ENCODE measurements at places on chromosomes 2 and 18.

GRCh38 chr18:47250391-47251046 lies 941 bp downstream of the SKOR2 start:
- H3K4me1 ChIP-seq, result peaks cover 2% of the 10 kb centered on the region
- H3K27ac ChIP-seq, result peak overlapping the region; percentile 50
- no peak overlapping the region for H3K4me3 ChIP-seq
- DNase-seq, result no peak
- H3K36me3 ChIP-seq, result peaks cover 12% of the 10 kb centered on the region

DNA sequence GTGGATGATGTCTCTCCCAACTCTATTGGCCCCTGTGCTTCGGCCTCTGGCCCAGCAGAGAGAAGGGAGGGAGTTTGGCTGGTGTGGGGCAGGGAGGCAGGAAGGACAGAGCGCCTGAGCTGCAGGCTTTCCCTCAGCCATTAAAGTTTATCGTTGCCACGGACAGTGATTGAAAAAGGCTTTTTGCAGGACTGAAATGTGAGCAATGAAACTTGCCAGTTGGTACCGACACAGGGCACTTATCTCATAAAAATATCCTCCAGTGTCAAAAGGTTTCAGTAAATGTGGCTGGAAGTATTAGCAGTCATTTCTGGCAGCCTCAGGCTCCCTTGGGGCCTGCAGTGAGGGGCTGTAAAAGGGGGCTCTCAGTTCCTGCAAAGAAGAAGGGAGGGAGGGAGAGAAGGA lies 169.2 kb downstream of the GLI2 start:
- H3K4me3 ChIP-seq, result no peak overlapping the region
- no peak overlapping the region for H3K27ac ChIP-seq
- no peaks in the 10 kb centered on the region for H3K27me3 ChIP-seq
- DNase-seq, result no peak
- no peaks in the 10 kb centered on the region for H3K36me3 ChIP-seq

- no peak overlapping the region for H3K27ac ChIP-seq
- H3K4me3 ChIP-seq, result no peak overlapping the region
- no peaks in the 10 kb centered on the region for H3K27me3 ChIP-seq
Measured at GRCh38 chr2:108154366-108155061, 85.3 kb upstream of the SULT1C3 start.

GRCh38 chr18:56067969-56068671 lies 480.1 kb upstream of the TCF4 start:
- H3K27ac ChIP-seq, result no peak overlapping the region
- no peaks in the 10 kb centered on the region for H3K36me3 ChIP-seq
- DNase-seq, result no peak
- no peaks in the 10 kb centered on the region for H3K27me3 ChIP-seq
- H3K4me3 ChIP-seq, result no peak overlapping the region

DNA sequence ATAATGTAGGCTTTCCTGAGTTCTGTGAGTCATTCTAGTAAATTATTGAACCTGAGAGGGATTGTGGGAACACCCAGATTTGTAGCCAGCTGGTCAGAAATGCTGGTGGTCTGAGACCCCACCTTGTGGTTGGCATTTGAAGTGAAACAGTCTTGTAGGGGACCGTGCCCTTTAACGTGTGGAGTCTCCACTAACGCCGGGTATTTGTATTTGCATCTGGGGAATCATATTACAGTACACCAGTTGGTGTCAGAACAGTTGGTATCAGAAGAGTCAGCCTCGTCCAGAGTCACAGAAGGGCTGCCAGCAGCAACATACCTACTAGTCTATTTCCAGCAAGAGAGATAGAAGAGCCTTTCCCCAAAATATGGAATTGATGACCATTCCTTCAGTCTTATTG lies 38.3 kb upstream of the PTPN4 start:
- H3K4me1 ChIP-seq, result peaks cover 5% of the 10 kb centered on the region
- H3K36me3 ChIP-seq, result no peaks in the 10 kb centered on the region
- no peak overlapping the region for H3K27ac ChIP-seq
- DNase-seq, result no peak
- H3K27me3 ChIP-seq, result no peaks in the 10 kb centered on the region
- H3K4me3 ChIP-seq, result no peak overlapping the region
